ENCODE measurements at places on chromosomes 3 and 15. TPM values are rescaled to one million over a fixed set of nuclear protein-coding genes. Genes with fewer than 3 reads are reported as not detected.

GRCh38 chr3:107979538-107979937, 111.3 kb downstream of the CD47 start:
- no peak for DNase-seq

The RASL12 gene
- 20.9 TPM for total RNA-seq

GRCh38 chr3:103554451-103554850, 1119.6 kb downstream of the ZPLD1 start:
- no peak for DNase-seq

DNA sequence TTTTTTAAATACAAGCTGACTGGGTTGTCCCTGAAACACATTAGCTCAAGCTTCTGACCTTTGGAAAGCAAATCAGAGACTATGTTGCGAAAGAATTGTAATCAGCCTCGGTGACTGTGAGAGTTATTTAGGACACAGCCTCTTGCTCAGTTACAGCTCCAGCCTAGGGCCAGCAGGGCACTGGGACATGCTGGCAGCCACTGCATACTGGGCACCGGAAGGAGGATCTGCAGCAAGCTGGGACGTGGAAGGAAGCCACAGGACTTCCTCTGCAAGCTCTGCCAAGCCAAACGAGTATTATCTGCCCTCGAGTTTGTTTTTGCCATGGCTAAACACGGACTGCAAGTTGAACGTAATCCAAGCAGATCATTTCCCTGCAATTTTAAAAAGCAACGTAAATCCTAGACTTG, 24.4 kb upstream of the COPG1 start:
- no peak for DNase-seq

DNA sequence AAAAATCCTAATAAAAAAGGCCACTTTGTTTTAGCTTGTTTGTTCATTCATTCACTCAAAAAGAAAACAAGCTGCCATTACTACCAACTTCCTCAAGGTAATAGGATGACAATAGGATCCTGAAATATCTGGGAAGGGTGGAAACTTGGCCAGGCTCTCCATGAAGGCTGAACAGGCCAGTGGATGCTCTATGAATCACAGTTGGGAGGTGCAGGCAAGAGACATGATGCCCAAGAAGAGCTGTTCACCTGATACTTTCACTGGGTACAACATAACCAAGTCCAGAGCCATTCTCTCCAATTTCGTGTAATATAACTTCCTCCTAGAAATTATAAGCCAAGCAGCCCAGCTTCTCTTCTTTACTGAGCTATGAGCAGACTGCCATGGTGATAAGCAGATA, 37.3 kb downstream of the NMNAT3 start:
- DNase-seq = no peak

DNA sequence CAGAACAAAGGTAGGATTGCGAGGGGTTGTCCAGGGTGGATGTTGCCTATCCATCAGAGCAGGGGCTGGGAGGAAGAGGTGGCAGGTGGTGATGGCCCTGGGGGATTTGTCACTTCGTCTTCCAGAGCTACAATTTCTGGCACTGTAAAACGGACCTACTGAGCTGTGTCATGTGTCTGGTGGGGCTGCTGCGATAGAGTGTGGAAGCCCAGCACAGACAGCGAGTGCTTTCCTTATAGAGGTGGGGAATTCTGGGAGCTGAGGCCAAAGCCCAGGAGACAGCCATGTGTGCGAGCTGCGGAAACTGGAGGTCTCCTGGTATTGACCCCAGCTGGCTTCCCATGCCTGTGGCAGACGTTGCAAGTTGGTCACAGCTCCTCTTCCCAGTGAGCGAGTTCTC, 61.2 kb upstream of the SEC22A start:
- no peak for DNase-seq

The ZNF860 gene
- 1.5 TPM for total RNA-seq

The NPRL2 gene
- 41.1 TPM for total RNA-seq

- no peak for DNase-seq
These were observed 521.1 kb downstream of the NR2F2 start for GRCh38 chr15:96851613-96852012.

- no peak for DNase-seq
These were observed 388.0 kb downstream of the ZBTB20 start for GRCh38 chr3:114758831-114759699.

- DNase-seq = peak; percentile 60
These were observed 19.8 kb downstream of the RAB7A start for GRCh38 chr3:128745742-128746141.

DNA sequence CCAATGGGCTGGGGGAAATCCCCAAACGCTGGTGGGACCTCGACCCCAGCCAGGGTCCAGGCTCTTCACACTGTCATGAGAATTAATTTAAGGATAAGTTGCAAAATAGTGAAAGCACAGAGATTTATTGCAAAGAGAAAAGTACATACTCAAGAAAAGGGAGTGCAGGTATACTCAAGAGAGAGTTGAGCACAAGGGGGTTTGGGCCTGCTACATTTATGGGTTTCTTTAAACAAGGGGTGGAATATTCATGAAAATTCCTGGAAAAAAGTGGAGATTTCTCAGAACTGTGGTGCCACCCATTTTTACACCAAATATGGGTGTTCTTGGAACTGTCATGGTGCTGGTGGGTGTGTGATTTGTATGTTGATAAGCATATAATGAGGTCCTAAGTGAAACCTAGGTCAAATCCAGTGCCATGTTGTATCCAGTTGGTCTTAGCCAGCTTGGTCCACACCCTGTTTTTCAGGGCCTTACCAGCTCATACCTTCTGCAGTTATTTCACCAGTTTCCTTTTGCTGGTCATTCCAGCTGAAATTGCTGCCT, 32.6 kb upstream of the NEO1 start:
- DNase-seq = no peak

DNA sequence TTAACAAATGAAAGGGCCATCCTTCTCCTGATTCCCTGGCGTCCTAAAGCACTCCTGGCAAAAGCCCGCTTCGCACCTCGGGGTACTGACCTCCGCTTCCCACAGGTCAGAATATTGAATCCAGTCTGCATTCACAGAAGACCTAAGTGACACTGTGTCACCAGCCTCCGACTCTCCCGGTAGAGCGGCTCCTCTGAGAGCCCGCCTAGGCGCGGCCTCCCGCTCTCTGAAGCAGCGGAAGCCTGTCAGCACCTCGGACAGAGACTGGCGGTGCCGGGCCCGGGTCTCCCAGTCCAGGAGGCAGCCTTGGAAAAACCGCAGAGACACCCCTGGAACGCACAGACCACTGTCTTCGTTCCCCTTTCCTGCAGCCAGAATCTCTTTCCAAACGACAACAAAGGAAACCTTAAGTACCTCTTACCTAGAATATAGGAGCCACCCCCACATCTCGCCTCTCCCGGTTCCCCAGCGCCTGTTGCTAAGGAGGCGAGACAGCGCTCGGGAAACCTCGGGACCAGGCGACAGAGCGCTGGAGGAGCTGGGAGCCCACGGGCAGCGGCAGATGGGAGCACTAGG, 1.2 kb downstream of the GABRB3 start:
- peak; percentile 87 for DNase-seq

The VEPH1 gene
- 3.3 TPM for total RNA-seq

The SLC38A3 gene
- total RNA-seq = 0.21 TPM

The DET1 gene
- 7.7 TPM for total RNA-seq

GRCh38 chr3:134466331-134466730, 19.5 kb downstream of the ANAPC13 start:
- DNase-seq = no peak

The KBTBD8 gene
- 6.7 TPM for total RNA-seq

- DNase-seq = peak; percentile 47
These were observed 35.0 kb upstream of the ABHD17C start for GRCh38 chr15:80660119-80660518.

The GPR27 gene
- total RNA-seq = 10.1 TPM

DNA sequence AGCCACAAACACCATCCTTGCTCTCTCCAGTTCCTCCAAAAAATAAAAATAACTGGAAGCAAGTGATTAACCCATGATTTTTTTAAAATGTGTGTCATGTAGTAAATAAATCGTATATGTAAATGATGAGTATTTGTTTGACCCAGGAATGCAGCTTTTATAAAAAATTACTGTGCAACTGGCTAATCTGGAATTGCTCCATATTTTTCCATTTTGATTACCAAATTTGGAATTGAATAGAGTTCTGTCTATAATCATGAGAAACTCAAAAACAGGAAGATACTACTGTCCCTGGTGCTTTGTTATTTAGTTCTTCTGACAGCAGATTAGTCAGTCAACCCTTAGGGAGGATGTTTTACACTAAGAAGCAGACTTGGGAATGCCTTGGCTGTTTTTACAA, 116.2 kb downstream of the CCNL1 start:
- DNase-seq = no peak

DNA sequence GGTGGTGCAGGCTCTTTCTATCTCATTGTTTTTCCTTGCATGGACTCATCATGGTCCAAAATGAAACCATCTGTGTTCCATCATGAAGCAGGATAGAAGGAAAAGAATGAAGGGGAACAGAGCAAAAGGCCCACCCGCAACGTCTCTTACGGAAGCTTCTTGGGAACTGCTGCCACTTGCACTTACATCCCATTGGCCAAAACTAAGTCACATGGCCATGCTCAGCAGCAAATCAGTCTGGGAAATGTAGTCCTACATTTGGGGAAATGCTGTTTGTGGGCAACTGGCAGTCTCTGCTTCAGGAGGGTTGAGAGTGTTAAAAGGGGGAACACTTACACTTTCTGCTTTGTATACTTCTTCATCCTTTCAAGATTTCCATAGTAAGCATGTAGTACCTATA, 191.6 kb downstream of the SV2B start:
- DNase-seq = peak; percentile 65

GRCh38 chr3:57971975-57972374, 36.2 kb upstream of the FLNB start:
- no peak for DNase-seq

DNA sequence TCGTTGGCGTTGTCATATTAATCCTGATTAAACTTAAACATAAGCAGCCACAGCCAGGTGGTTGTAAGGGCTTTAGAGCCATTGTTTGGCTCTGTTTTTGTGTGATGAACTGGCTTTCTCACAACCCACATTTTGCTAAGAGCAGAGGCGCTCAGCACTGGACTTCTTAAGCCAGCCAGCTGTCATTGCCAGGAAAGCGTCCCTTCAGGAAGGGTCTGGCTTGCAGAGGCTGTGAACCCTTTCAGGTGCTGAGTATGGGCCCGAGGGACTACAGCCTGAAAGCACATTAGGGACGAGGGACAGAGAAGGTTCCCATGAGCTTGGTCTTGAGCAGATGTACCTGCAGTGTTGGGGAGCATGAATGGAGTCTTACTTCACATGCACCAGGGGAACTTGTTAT, 112.3 kb downstream of the CHCHD6 start:
- DNase-seq = no peak

The CLDN1 gene
- total RNA-seq = 0.67 TPM

GRCh38 chr15:86903642-86904421, 824.2 kb downstream of the AGBL1 start:
- DNase-seq = no peak

DNA sequence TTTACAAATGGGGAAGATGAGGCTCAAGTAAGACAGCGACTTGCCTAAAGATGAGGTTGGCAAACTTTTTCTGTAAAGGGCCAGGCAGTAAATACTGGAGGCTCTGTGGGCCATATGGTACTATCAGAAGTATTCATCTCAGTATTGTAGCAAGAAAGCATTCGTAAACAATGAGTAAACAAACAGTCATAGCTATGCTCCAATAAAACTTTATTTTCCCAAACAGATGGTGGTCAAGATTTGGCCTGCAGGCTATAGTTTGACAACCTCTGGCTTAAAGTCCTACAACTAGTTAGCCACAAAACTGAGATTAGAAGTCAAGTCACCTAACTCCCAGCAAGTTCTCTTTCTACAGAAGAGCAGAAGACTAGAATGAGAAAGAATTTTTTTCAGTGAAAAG, 177.0 kb upstream of the NECTIN3 start:
- no peak for DNase-seq

The CHRNA7 gene
- total RNA-seq = 3.8 TPM

GRCh38 chr3:139930211-139930610, 4.8 kb upstream of the CLSTN2 start:
- no peak for DNase-seq

The CDCP1 gene
- 2.2 TPM for total RNA-seq

- no peak for DNase-seq
These were observed 127.1 kb downstream of the PTPRG start for GRCh38 chr3:61688307-61688984.

DNA sequence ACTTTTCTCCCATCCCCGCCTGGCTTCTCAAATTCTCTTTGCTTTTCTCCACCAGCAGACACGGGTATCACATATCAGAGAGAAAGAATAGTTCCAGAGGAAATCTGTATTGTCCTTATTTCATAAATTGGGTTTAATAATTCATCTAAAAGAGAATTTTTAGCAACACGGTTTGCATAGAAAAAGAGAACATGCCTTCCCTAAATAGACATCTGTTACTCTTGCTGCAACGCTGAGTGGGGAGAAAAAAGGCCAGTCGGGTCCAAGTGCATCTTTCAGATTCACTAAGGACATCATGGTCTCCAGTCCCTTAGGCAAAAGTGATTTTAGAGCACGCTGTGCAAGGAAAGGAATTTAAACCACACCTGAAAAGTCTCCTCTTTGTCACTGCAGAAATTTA, 201.3 kb downstream of the ABHD5 start:
- no peak for DNase-seq

- no peak for DNase-seq
These were observed 167.0 kb downstream of the VGLL4 start for GRCh38 chr3:11476735-11477144.

The DUOXA2 gene
- total RNA-seq = not detected

GRCh38 chr3:127568586-127568985, 21.9 kb downstream of the TPRA1 start:
- no peak for DNase-seq

GRCh38 chr15:32803631-32804030, 85.8 kb downstream of the GREM1 start:
- DNase-seq = no peak

GRCh38 chr3:98768961-98769360, 5.8 kb downstream of the ST3GAL6 start:
- no peak for DNase-seq

- DNase-seq = no peak
These were observed 23.1 kb upstream of the LEKR1 start for GRCh38 chr3:156802821-156803606.

The CDHR4 gene
- not detected for total RNA-seq

GRCh38 chr3:172511783-172512762, 11.2 kb downstream of the TNFSF10 start:
- DNase-seq = no peak

The ADAMTS7 gene
- 14.3 TPM for total RNA-seq

GRCh38 chr15:86087808-86088207, 8.1 kb downstream of the AGBL1 start:
- DNase-seq = no peak

The PRR20G gene
- total RNA-seq = not detected

GRCh38 chr15:43975326-43975725, 148.5 kb downstream of the WDR76 start:
- DNase-seq = no peak

The YEATS2 gene
- total RNA-seq = 58.7 TPM

DNA sequence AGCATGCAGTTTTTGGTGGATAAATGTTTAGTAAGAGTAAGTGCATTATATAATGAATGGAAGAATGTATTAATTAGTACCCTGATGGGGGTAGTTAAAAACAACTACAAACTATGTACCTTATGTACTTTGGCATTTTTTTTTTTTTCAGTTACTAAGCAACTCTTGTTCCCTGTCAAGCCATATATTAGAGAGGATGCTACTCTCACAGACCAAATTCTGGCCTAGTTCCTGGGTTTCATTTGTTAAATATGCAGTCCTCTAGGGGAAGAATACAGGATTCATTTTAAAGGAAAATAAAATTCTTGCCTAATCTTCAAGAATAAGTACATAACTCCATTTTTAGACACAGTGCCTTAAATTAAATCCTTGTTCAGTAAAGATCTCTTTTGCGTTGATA, 16.9 kb downstream of the FAM98B start:
- DNase-seq = no peak
